ENCODE measurements at places on chromosomes 6 and 20. TPM values are rescaled to one million over a fixed set of nuclear protein-coding genes. Genes with fewer than 3 reads are reported as not detected.

DNA sequence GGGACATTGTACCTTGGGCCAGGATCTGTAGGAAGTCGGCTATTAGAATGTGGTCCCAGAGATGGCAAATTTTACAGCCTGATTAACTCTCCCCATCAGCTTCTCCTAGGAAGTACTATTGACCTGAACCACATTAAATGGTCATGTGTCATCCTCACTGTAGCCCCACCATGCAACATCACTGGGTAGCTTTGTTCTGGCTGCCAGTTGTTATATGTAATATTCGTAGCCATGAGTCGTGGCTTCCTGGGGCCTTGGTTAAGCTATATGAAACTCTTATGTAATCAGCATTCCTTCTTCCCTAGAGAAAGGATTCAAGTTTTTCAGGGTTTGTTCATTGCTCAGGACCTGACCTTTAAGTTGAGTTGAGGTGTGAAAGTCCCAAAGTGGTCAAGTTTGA is 125.7 kb downstream of the ANKS1A start:
- no peak for DNase-seq
- H3K27ac ChIP-seq: no peak overlapping the region
- no peaks in the 10 kb centered on the region for H3K36me3 ChIP-seq
- peaks cover 17% of the 10 kb centered on the region for H3K4me1 ChIP-seq

DNA sequence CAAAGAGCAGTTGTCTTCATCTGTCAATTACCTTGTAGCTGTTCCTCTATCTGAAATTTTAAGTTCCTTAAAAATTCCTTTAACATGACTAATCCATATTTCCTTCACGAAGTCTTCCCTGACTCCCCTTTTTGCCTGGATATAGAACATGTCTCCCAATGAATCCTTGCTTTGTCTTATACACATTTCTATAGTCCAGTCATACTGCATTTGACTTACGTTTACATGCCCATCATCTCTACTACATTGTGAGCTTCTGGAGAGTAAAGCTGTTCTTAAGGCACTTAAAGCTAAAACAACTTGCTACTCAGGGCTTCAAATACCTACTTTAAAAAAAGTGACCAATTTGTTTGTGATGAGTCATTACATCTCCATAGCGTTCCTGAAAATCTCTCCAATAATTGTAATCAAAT is 4.9 kb downstream of the REV3L start:
- no peak for DNase-seq
- peaks cover 8% of the 10 kb centered on the region for H3K4me1 ChIP-seq
- no peaks in the 10 kb centered on the region for H3K27me3 ChIP-seq
- no peak overlapping the region for H3K27ac ChIP-seq
- H3K36me3 ChIP-seq: no peaks in the 10 kb centered on the region

DNA sequence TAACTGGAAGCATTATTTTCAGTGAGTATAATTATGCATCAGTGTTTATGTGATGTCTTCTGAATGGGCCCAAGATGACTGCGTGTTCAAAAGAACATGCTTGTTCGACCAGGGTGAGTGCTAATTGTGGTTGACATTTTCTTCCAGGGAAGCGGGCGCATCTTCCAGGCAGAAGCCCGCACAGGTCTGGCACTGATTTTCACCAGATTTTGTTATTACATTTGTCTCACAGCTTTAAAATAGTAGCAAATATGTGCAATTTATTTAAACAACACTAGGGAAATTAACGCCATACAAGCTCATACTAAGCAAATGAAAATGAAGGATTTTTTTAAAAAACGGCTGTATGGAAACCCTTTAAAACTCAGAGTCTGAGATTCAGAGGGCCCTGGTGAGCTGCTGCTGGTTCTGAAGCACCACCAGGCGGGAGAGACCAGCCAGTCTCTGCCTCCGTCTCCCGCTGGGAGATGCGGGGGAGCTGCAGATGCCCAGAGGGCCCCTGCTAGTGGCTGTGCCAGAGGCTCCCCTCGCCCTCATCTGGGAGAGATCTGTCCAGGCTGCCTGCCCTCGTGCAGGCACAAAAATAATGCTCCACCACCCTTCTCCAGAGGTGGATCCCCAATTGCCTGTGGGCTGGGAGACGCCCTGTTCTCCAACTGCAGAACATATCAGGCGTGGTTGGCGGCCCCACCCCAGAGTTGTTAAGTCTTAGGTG is 297.0 kb downstream of the TAF4 start:
- H3K27ac ChIP-seq: no peak overlapping the region
- no peak for DNase-seq
- no peaks in the 10 kb centered on the region for H3K36me3 ChIP-seq
- H3K4me1 ChIP-seq: no peaks in the 10 kb centered on the region

The SH3BGRL2 gene
- 19.0 TPM for total RNA-seq

Data from ovary (tissue), 10 donors.